HepG2 (cell line): ENCODE measurements at places on chromosomes 12 and 14.

GRCh38 chr12:120710031-120710804 lies at the start of gene UNC119B:
Gene UNC119B (plus strand): TSS chr12:120710458. CDS start chr12:120710475, 17 bp downstream.
- no peak for DNase-seq

DNA sequence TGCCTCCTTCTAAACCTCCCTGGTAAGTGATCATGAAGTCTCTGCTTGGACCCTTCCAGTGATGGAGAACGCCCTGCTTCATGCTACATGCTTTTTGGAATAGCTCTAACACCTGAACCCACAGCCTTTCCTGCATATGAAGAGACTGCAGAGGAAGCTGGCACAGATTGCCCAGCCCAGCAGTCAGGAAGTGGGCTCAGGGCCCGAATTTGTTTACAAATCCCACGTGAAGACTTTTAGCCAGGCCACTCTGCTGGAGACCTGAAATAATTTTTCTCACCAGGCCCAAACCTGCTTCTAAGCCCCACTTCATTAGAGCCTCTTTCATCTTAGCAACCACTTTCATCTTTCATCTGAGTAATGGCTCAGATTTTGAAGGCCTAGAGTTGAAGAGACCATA lies 22.9 kb downstream of the RTN1 start:
- no peak for DNase-seq

DNA sequence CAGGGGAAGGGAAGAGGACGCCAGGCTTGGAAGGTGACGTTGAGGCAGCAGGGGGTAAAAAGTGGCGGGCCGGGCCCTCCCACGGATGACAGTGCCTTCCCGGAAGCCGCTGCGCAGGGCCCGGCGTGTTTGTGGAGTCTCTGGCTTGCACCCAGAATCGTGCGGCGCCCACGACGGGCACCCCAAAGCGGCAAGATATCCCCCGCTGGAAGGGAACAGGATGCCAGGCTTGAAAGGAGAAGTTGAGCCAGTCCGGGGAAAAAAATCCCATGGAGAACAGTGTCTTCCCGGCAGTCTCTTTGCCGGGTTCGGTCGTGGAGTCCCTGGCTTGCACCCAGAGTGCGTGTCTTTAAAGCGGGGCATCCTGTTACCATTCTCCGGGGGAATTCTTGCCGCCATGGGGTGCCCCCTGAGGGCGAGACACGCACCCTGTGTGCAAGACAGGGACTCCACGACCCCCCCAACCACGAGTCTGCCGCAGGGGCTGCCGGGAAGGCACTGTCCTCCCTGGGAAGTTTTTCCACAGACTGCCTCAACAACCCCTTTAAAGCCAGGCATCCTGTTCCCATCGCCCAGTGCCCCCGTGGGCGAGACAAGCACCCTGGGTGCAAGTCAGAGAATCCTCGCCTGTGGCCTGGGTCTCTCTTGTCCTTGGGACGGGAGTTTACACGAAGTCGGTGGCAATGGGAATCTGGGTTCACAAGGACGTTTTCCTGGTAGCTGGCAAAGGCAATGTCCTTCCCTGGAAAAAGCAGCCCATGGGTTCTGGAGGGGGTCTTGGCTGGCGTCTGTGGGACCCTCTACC lies 156.1 kb upstream of the ALG10B start:
- DNase-seq: no peak

DNA sequence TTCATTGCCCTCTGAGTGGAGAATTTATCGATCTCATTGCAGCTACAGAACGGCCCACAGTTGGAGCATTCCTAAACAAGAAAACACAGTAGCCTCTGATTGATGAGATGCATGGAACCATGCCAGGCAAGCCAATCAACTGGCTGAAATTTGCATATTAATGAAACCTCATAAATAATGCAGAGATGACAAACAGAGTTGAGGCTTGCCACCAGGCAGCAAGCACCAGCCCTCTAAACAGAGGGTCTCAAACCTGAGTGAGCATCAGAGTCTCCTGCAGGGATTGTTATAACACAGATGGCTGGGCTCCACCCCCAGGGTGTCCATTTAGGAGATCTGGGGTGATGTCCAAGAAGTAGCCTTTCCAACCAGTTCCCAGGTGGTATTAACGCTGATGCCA lies 60.9 kb upstream of the CMKLR1 start:
- no peak for DNase-seq

DNA sequence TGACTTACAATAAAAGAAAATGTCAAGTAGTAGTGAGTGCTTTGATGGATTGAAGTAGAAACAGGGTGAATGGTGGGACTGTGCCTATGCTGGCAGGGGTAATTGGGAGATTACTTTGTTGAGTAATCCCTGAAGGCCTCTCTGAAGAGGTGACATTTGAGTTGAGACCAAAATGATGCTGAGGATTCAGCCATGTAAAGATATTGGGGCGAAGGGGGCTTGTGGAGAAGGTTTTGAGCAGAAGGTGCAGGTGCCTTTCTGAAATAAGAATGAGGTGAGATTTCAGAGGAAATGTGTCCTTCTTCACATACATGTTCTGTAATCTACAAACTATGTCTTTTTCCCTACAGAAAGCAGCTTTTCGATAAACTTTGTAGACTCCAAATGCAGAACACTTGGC lies 8.0 kb downstream of the GNG2 start:
- no peak for DNase-seq

- no peak for DNase-seq
Measured at GRCh38 chr14:88835661-88836060, 11.2 kb downstream of the TTC8 start.

DNA sequence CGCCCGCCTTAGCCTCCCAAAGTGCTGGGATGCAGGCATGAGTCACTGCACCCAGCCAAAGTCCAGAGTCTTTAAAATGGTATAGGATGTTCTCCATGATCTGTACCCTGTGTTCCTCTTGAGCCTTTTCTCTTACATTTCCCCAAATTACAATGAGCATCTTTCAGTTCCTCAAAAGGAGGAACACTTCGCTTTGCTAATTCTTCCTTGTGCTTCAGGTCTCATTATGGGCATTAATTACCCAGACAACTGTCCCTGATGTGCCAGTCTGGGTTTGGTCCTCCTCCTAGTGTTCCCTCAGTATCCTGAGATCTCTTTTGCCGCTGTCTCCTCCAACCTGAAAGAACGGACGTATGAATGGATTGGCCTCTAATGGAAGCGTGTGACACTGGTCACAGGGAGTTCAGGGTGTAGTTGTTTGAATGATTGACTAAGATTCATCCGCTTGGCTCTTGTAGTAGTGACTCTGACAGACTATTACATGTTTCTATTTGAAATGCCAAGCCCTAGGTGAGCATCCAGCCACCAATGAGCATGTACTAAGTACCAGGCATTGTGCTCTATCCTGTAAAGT lies 8.2 kb downstream of the PRKCH start:
- DNase-seq: no peak

DNA sequence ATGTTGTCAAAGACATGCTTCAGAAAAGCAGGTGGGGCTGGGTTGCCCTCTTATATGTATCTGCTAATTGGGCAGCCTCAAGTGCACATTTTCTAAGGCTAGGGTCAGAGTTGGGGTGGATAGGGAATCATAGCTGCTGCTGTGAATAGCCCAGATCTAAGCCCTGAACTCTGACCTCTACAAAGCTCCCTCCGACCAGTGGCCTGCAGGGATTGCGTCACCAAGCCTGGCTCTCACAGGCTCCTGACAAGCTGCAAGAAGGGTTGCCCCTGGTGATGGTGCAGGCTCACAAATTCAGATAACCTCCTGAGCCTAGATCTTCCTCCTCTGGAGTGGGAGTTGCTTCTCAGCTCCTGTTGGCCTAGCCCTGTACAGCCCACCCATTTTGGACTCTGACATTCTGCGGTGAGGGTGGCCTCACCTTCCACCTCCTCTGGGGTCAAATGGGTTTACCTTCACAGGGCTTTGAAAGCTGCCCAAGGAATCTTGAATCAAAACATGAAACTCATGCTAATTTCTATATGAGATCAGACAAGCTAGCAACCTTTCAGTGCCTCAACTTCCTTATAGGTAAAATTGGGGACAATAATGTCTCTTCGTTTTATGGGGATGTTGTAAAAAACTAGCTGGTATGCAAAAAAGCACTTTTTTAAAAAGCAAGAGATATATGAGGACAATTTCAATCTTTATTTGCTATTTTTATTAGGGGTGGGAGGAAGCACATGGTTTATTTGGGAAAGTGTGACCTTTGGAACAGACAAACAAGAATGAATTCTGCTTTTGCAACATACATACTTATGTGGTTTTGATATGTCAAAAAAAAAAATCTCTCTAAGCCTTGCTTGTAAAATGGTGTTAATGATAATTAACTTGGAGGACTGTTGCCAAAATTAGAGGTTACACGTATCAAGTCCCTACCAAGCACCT lies 4.9 kb upstream of the SUSD6 start:
- peak; percentile 81 for DNase-seq

- DNase-seq: no peak
Measured at GRCh38 chr14:78524196-78524595, 354.0 kb downstream of the NRXN3 start.

DNA sequence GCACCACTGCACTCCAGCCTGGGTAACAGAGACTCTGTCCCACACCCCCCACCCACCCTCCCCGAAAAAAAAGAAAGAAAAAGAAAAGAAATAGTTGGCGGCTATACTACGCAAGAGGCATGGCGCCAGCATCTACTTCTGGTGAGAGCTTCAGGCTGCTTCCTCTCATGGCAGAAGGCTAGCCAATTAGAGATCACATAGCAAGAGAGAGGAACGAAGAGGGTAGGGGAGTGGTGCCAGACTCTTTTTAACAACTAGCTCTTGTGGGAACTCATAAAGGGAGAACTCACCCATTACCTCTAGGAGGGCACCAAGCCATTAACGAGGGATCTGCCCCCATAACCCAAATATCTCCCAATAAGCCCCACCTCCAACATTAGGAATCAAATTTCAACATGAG lies 6.2 kb downstream of the DENND5B start:
- no peak for DNase-seq

DNA sequence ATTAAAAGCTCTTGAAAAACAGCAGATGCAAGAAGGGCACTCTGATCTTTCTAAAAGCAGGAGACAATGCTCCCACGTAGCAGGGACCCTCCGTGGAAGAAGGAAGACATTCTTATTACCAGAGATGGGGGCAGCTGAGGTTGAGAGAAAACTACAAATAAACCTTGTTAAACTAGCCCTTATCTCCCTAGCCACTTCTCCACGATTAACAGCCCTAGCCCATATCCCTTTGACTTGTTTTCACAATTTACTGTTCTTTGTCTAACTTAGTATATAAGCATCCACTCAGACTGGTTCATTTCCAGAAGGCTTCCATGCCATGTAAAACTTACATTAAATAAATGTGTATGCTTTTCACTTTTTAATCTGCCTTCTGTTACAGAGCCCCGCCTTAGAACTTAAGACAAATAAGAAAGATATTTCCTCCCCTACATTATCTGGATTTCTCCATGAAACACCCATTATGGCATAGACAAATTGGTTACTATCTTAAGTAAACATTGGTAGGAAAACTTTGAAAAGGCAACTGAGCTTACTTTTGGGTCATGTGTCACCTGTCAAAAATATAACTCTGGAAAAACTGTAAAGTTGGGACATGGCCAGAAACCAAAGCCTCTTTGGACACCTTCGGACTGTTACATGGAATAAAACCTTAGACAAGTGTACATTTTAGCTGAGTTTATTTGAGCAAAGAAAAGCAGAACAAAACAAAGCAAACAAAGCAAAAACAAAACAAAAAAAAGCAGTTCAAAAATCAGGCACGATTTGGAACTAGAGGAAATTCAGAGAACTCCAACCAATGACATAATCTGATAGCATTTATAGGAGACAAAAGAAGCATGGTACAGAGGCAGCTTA lies 4.9 kb upstream of the RNASE1 start:
- DNase-seq: no peak

- DNase-seq: no peak
Measured at GRCh38 chr12:108004319-108004718, 124.8 kb upstream of the WSCD2 start.

GRCh38 chr12:115134298-115134697 lies 450.3 kb upstream of the TBX3 start:
- DNase-seq: no peak

- no peak for DNase-seq
Measured at GRCh38 chr14:71301611-71302010, 394.4 kb downstream of the PCNX1 start.

DNA sequence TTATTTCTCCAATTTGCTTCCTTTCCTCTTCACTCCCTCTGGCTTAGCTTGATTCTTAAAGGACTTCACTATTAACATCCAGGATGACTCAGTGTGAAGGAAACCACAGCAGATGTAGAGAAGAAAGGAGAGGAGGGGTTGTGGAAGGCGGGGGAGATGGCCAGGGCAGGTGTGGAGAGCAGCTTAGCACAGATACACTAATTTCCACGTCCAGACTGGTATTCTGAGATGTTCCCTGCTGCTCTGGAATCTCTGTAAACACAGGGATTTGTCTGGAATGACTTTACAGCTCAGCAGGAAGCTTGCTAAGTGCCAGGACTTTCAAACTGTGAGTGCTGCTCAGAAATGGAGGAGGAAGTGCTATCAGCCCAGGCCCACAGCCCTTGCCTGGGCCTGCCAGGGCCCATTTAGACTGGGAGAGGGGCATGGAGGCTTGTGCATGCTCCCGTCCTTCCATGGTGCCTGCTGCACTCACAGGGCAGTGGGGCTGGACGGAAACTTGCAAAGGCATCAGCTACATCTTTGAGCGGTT lies 202.5 kb upstream of the DDHD1 start:
- no peak for DNase-seq

- DNase-seq: no peak
Measured at GRCh38 chr14:93040982-93041381, 74.7 kb downstream of the ITPK1 start.

- no peak for DNase-seq
Measured at GRCh38 chr12:132197581-132198354, 53.5 kb downstream of the NOC4L start.

GRCh38 chr12:56487448-56488040 lies 417 bp downstream of the GLS2 start:
- peak; percentile 32 for DNase-seq

GRCh38 chr12:89230376-89231315 lies 121.7 kb downstream of the DUSP6 start:
- DNase-seq: peak; percentile 17

- no peak for DNase-seq
Measured at GRCh38 chr12:40663781-40664180, 28.5 kb upstream of the CNTN1 start.

DNA sequence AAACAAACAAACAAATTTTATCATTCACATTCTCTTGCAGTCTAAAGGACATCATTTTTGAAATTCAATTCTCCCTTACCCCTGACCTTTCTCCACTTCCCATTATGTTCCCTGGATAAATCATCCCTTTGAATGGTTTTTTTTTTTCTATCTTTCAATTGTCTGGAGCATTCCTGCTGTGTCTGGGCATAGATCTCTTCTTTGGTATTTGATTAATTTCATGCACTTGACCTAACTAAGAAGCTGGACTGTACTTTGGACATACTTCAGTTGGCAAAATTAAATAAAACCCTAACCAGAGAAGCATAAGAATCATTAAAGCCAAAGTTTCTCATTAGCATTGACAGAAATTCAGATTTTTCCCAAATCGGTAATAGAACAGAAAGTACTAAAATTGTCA lies 163.6 kb upstream of the BMP4 start:
- DNase-seq: no peak

GRCh38 chr12:16165506-16165905 lies 112.0 kb downstream of the SLC15A5 start:
- peak; percentile 18 for DNase-seq

DNA sequence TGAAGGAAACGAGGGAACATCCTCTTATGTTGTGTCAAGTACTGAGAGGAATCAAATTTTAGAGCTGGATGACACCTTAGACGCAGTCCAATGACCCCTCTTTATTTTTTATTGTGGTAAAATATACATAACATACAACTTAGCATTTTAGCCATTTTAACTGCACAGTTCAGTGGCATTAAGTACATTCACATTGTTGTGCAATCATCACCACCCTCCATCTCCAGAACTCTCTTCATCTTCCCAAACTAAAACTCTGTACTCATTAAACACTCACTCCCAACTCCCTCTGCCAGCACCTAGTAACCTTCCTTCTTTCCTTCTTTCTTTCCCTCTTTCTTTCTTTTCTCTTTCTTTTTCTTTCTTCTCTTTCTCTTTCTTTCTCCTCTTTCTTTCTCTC lies 97.2 kb upstream of the SLC24A4 start:
- no peak for DNase-seq
